Stimulated activated effector memory CD8-positive, alpha-beta T cell treated with anti-CD3 and anti-CD28 coated beads, Interleukin-12 subunit alpha, Interleukin-12 subunit beta, amount 100 ng/mL, for 72 hours (primary cell): ENCODE measurements at places on chromosomes 7 and 10.

DNA sequence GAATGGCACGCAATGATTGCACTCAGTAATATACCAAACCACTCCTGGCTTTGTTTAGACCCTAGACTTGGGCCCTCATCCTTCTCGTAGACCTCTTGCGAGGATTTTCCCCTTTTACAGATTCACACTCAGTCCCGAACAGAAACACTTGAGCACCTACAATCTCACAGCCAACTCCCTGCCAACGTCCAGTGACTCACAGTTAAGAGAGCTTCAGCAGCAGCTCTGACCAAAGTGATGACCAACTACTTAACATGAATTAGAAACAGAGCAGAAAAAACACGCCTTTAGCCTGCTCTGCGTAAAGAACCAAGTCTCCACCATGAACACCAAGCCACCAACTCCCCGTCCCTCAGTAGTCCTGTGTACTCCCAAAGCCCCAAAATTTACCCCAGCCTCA, 2.2 kb downstream of the DNAJC30 start:
- no peak for DNase-seq

- no peak for DNase-seq
Measured at GRCh38 chr7:123682690-123683089, 27.0 kb downstream of the LMOD2 start.

DNA sequence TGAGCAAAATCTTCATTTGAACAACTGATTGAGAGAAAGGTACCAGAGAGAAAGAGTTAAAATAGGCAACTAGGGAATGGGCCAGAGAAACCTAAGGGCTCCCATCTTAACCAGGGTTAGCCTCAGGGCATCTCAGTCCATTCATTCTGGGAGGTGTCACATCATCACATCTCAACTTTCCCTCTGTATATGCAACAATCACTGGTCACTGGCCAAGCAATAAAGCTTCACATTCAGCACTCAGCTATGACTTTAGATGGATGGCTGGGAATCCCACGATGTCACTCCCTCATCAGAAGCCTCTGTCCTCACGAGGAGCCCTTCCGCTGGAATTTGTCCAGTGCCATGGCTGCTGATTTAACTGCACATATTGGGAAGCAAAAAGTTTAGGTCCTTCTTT, 172.1 kb upstream of the MGMT start:
- DNase-seq: no peak

GRCh38 chr10:130491011-130491692, 355.0 kb downstream of the GLRX3 start:
- no peak for DNase-seq

DNA sequence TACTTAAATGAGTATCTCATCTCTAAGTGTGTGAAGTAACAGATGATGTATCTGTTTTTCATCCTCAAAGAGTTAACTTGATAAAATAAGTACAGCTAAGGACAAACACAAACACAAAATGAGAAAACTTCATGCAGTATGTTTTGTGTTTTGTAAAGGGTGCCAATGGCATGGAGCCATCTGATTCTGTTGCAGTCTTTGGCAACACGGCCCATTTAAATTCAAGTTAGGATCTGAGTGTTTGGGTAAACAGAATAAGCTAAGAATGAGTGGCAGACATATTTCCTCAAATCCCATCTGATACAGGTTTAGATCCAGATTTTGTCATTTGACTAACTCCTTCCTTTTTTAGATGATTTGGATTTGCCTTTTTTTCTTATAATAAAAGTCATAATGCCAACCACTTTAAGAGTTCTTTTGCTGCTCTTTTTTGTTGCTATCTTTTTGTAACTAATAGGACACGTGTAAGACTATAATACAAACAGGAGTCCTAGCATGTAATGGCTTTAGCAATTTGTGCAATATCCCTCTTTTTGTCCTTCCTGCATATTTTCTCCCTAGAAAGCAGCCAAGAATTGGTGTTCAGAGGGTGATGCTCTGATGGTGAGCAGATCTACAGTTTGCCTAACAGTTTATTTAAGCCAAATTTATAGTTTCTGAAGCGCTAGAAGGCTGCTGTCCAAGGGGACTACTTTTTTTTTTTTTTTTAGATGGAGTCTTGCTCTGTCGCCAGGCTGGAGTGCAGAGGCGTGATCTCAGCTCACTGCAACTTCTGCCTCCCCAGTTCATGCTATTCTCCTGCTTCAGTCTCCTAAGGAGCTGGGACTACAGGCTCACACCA, 18.9 kb upstream of the ACTA2 start:
- no peak for DNase-seq

GRCh38 chr10:92914478-92915325, 66.4 kb downstream of the EXOC6 start:
- DNase-seq: peak; percentile 58

GRCh38 chr7:128233471-128233870, 7.6 kb upstream of the LEP start:
- no peak for DNase-seq

DNA sequence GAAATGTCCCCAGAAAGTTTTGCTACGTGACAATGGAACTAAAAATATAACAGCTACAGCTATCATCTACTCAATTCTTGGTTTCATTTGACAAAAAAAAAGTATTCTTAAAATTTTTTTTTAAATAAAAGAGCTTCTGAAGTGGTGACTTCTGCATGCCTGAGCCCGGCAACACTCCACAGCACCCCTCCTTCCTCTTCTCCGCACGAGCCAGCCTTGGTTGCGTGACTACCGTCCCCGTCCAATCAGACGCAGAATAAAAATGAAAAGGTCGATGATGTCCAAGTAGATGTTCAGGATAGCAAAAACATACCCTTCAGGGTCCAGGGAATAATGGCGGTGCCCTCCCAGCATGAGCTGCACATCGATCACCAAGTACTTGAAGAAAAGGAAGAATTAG, 34.5 kb upstream of the GATAD1 start:
- no peak for DNase-seq

DNA sequence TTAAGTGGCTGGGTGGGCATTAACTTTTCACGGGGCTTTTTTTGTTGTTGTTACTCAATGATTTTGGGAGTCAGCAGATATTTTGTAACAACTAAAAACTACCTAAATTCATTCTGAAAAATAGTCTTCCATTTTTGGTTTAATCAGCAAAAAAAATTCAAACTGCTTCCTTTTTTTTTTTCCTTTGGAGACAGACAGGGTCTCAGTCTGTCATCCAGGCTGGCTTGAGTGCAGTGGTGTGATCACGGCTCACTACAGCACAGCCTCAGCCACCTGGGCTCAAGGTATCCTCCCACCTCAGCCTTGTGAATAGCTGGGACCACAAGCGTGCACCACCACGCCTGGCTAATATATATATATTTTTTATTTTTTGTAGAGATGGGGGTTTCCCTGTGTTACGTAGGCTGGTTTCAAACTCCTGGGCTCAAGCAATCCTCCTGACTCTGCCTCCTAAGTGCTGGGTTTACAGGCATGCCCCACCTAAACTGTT, 36.5 kb downstream of the SKIDA1 start:
- no peak for DNase-seq

- no peak for DNase-seq
Measured at GRCh38 chr10:75654772-75655171, 223.3 kb downstream of the LRMDA start.

DNA sequence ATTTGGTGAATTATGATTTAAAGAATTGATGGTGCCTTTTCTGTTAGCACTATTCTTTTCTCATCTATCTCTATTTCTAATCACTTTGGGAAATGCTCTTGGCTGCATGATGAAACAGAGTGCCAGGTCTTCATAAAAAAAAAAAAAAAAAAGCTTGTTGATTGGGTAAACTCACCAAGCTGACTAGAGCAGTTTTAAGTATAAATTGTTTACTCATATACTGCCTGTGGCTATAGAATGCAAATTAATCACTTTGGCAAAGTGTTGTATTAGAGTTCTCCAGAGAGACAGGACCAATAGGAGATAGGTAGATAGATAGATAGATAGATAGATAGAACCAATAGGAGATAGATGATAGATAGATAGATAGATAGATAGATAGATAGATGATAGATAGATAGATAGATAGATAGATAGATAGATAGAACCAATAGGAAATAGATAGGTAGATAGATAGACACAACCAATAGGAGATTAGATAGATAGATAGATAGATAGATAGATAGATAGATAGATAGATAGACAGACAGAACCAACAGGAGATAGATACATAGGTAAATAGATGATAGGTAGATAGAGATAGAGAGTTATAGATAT, 20.1 kb upstream of the TBXAS1 start:
- DNase-seq: no peak

DNA sequence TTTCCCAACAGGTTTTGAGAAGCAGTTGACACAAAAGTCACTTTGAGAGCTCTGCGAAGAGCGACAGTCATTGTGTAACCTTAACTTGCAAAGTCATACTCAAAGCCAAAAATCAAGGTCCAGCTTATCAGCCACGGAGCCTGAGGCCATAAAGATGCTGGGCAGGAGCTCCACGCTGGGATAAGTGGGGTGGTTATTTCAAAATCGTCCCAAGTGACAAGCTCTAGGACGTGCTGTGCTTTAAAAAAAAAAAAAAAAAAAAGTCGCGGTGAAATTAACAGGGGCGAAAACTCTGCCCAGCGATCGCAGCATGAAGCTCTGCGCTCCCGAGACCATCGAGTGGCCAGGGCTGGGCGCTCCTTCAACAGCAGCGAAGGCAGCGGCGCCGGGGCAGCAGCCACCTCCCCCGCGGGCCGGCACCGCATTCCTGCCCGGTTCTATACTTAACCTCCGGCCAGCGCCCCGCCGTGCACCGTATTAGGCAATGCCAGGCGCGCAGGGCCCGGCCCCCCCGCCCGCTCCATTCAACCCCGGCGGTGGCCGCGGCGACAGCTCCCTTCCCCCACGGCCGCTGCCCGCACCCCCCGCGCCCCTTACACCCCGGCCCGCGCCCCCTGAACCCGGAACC, 657 bp downstream of the HACD1 start:
- DNase-seq: no peak

DNA sequence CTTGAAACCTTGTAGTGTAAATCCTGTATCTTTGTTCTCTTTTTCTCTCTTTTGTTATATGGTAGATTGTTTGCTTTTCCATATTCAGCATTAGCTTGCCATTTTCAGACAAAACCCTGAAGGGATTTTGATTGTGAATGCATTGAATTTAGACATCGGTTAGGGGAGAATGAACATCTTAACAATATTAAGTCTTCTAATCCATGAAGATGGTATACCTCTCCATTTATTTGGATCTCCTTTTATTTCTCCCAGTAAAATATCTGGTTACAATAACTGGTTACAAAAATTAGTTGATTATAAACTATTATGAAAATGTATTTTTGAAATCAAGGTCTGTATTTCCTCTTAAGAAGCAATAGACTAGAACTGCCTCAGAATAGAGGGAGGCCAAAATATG, 12.4 kb upstream of the SLK start:
- DNase-seq: no peak

GRCh38 chr10:12241810-12242529, 46.0 kb downstream of the CDC123 start:
- no peak for DNase-seq

GRCh38 chr7:11604505-11604904, 227.5 kb downstream of the THSD7A start:
- DNase-seq: no peak

GRCh38 chr7:45657890-45658715, 83.9 kb downstream of the ADCY1 start:
- no peak for DNase-seq

DNA sequence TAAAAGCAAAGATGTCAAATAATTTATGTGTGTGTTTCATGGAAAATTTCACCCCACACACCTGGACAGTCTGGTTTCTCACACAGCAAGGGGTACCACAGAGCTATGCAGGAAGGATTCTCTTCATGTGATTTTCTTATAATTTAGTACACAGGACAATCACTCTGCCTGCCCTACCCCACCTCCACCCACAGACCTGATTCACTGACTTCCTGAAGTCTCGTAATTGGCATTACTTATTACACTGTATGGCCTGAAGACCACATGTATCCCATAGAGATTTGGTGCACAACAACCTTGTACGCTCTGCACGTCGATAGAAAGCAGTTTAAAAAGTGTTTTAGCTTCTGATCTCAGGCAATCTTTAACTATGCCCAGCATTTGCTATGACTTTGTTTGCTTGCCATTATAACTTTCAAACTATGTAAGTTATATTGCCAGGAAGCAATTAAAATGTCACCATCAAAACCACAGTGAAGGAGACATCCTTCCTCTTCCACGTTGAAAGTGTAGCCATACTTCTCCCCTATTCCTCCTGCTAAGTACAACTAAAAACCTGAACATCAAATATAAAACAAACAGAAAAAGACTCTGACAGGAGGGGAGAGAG, 279.4 kb upstream of the IMMP2L start:
- DNase-seq: no peak

DNA sequence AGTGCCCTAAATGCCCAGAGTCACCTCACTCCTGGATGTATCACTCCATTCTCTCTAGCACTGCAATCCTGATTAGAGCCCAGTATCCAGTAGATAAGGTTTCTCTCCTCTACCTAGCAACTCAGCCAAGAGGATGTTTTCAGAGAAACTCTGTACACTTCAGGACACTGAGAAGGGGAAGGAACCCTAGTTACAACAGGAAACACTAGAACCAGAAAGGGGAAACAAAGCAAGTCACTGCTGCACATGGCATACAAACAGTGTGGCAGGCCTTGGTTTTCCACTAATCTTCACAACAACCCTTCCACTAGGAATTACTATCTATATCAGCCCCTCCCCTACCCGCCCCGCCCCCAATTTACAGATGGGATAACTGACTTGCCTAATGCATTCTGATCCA, 1.6 kb downstream of the FAM204A start:
- no peak for DNase-seq

DNA sequence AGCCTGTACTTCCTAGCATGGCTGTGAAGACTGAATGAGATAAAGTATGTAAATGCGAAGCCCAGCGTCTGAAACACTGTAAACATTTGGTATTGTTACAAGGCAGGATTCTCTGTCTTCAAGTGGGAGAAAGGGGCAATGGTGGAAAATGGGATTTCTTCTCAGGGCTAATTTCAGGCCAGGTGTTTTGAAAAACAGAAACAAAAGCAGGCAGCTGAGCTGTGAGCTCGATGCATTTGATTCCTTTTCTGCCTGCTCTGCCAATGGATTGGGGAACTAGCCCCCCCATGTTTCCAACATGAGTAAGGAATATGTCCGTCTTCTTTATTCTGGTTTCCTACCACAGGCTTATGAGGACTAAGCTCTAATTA, 732.1 kb upstream of the AUTS2 start:
- DNase-seq: no peak

GRCh38 chr10:98957801-98958200, 277.9 kb downstream of the HPSE2 start:
- DNase-seq: no peak

DNA sequence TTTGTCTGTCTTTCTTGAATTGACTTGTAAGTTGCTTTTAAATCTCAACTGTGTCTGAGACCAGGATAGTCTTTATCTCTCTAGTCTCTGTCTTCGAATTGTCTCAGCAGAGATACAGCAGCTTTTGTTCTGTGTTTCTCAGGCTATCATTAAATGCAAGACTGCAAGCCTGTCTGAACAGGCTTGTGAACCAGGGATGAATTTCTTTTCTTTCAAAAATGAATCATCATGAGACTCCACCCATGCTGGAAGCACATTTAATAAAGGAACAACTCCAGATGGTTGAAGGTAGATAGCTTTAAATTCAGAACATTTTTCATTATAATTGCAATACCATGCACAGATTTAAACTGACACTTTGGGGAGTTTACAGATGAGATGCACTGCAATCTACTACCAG, 155.9 kb downstream of the SEC23IP start:
- DNase-seq: no peak
